ENCODE measurements at places on chromosomes 1 and 21. TPM values are rescaled to one million over a fixed set of nuclear protein-coding genes. Genes with fewer than 3 reads are reported as not detected.

The CEP350 gene
- 72.6 TPM for total RNA-seq

The TTC39A gene
- total RNA-seq, result 0.78 TPM

The OXCT2 gene
- 0.47 TPM for total RNA-seq

The DIO1 gene
- total RNA-seq, result not detected

The SNRNP40 gene
- 81.1 TPM for total RNA-seq

The TMPRSS15 gene
- total RNA-seq, result not detected

The TEX38 gene
- 0.59 TPM for total RNA-seq
